T-helper 9 cell (primary cell): ENCODE measurements at places on chromosomes 1 and 21.

- DNase-seq: no peak
These were observed 5.8 kb upstream of the MMEL1 start for GRCh38 chr1:2638466-2639115.

GRCh38 chr21:43826623-43826974 lies 37.2 kb downstream of the RRP1 start:
- no peak for DNase-seq

GRCh38 chr21:29524055-29524454 lies 225.3 kb downstream of the BACH1 start:
- no peak for DNase-seq

- no peak for DNase-seq
These were observed 359.6 kb downstream of the KCTD3 start for GRCh38 chr1:215926670-215927069.

- peak; percentile 50 for DNase-seq
These were observed 717 bp downstream of the YBX1 start for GRCh38 chr1:42682739-42683531.

- DNase-seq: no peak
These were observed 86.3 kb downstream of the GLIS1 start for GRCh38 chr1:53652441-53653199.

DNA sequence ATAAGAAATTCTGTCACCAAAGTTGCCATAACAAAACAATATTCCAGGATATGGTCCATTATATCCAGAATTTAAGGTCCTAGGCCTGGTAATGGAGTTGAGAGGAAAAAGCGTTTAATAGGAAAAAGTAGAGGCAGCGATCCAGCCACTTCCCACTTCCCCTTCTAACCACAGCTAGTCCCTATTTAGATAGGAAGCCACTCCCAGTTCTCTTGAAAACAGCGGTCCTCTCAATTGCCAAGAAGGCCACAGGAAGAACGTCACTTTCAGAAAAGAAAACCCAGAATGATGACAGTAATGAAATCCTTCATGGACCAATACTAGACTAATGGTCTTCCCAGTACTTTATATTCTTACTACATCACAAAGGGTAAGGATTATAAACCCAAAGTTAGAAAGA lies 38.6 kb downstream of the ABL2 start:
- DNase-seq: no peak

- DNase-seq: peak; percentile 68
These were observed 800 bp downstream of the HIPK1 start for GRCh38 chr1:113929750-113930498.

GRCh38 chr1:147568551-147568950 lies 27.2 kb downstream of the BCL9 start:
- DNase-seq: no peak

GRCh38 chr1:15409388-15410222 lies at the start of gene EFHD2:
Gene EFHD2 (plus strand): TSS chr1:15409888. CDS start chr1:15409972, 84 bp downstream.
- peak; percentile 84 for DNase-seq

- DNase-seq: peak; percentile 25
These were observed 13.5 kb upstream of the SLC19A1 start for GRCh38 chr21:45555557-45556301.

GRCh38 chr1:8358897-8359616 lies 41.1 kb downstream of the SLC45A1 start:
- no peak for DNase-seq

GRCh38 chr1:163528710-163529348 lies 207.1 kb downstream of the NUF2 start:
- no peak for DNase-seq

- no peak for DNase-seq
These were observed 29.5 kb downstream of the TLCD4 start for GRCh38 chr1:95146637-95147036.

- DNase-seq: no peak
These were observed 3.8 kb downstream of the GPR61 start for GRCh38 chr1:109543283-109543987.

- DNase-seq: no peak
These were observed 57.9 kb upstream of the S1PR1 start for GRCh38 chr1:101178688-101179491.

DNA sequence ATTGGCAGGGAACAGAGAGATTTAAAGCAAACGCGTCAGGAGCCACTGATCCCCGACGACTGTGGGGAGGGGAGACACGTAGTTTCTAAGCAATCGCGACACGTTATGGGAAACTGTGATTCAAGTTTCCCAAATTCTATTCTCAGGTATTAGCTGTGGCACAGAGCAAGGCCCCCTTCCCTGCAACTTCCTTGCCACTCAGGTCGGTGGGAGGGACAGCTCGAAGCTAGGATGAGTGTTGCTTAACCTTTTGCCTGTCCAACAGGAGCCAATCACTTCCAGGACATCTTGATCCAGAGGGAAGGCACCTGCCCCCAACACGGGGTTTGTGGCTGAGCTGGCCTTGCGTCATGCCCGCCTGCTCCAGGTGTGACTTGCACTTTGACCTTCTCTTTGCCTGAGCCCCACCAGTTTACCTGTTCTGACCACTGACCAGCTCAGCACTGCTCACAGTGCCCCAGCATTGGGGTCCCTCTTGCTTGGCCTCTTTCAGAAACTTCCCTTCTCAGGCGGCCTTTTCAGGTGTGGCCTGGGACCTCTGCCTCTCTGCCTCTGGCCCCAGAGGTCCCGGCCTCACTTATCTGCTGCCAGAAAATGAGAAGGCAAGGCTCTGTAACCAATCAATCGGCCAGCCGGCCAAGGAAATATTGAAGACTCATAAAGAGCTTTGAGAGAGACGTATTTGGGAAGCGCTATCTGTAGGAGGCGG lies 24.6 kb downstream of the TEX35 start:
- DNase-seq: no peak

DNA sequence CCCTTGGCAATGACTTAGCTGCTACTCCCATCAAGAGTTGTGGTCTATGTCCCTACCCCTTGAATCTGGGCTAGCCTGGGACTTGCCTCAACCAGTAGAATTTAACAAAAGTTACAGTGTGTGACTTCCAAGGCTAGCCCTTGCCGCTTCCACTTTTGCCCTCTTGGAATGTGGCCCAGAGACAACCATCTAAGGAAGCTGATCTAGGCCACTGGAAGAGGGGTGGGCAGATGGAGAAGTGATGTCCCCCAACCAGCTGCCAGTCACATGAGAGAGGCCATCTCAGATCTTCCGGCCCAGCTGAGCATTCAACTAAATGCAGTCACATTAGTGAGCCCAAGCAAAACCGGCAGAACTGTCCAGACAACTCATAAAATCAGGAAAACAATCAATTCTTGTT lies 115.1 kb downstream of the TOMM20 start:
- no peak for DNase-seq

GRCh38 chr1:167683226-167683625 lies 38.6 kb upstream of the MPZL1 start:
- DNase-seq: no peak

GRCh38 chr1:207866471-207867135 lies 44.3 kb downstream of the CD34 start:
- DNase-seq: no peak

- DNase-seq: no peak
These were observed 73.9 kb downstream of the SNRPE start for GRCh38 chr1:203935321-203935720.

- no peak for DNase-seq
These were observed 7.6 kb downstream of the SIM2 start for GRCh38 chr21:36706482-36706852.

GRCh38 chr1:33802268-33802667 lies 61.6 kb upstream of the HMGB4 start:
- no peak for DNase-seq

DNA sequence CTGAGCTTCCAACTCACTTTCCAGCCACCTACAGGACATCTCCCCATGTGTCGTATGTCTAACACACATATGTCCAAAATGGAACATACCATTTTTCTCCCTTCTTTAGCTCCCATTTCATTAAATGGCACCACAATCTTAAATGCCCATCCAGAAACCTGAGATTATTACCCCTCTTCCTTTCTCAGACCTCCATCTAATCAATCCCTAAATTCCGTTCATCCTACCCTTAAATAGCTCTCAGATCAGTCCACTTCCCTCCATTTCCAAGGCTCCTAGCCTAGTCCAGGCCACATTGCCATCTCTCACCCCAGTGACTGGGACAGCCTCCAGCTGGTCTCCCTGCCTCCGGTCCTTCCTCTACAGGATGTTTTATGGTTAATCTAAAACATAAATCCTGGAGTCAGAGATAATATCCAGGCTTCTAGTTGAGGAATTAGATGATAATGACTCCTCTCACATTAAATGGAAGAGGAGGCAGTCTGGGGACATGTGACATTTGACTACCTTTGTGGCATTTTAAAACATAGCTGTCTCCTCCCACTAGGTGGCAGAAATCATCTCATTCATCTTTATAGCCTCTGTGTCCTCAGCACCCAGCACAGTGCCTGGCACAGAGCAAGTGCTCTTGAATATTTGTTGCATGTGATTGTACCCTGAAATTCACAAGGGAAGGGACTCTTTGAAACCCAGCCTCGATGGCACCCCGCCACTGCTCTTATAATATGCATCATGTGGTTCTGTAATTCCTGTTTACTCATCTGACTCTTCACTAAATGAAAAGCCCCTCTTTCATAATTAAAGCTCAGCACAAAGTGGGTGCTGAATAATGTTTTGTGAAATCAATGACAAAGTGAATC lies 102.3 kb downstream of the TMEM53 start:
- DNase-seq: no peak

GRCh38 chr1:74790453-74790852 lies 57.5 kb downstream of the TYW3 start:
- no peak for DNase-seq

- DNase-seq: no peak
These were observed 7.0 kb downstream of the FCAMR start for GRCh38 chr1:206963119-206963712.

GRCh38 chr1:215932558-215932957 lies 365.5 kb downstream of the KCTD3 start:
- no peak for DNase-seq

- DNase-seq: no peak
These were observed 603.8 kb downstream of the PTPRC start for GRCh38 chr1:199242601-199243000.

DNA sequence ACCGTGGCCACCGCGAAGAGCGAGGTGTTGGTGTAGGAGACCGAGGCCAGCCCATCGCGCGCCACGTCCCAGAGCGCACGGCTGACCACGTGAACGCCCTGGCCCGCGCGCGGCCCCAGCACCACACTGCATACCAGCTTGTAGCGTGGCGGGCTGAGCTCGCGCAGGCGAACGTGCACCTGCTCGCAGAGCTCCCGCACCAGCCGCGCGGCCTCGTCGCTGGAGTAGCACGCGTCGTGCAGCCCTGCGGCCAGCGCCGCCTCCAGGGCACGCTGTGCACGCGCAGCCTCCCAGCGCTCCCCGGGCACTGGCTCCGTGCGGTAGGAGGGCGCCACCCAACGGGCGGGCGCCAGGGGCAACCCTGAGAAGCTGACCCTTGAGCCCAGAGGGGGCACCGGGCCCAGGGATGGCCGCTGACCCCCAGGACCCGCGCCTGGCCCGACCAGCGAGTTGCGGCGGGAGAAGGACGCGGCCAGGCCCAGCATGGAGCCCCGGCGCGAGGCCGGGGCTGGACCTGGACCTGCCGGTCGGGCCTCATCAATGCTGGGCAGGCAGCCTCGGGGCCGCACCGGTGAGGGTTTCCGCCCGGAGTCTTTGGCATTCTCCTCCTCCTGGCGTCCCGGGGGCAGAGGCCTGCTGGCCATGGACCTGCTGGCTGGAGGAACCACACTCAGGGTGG lies 987 bp downstream of the DYNLT4 start:
- DNase-seq: no peak

GRCh38 chr1:181482521-181483284 lies 614 bp upstream of the CACNA1E start:
- no peak for DNase-seq

- DNase-seq: no peak
These were observed 4.2 kb upstream of the RAP1GAP start for GRCh38 chr1:21673277-21673780.

GRCh38 chr1:198549866-198550265 lies 9.4 kb upstream of the ATP6V1G3 start:
- DNase-seq: no peak

GRCh38 chr1:95437011-95437410 lies 203.0 kb downstream of the RWDD3 start:
- DNase-seq: no peak

DNA sequence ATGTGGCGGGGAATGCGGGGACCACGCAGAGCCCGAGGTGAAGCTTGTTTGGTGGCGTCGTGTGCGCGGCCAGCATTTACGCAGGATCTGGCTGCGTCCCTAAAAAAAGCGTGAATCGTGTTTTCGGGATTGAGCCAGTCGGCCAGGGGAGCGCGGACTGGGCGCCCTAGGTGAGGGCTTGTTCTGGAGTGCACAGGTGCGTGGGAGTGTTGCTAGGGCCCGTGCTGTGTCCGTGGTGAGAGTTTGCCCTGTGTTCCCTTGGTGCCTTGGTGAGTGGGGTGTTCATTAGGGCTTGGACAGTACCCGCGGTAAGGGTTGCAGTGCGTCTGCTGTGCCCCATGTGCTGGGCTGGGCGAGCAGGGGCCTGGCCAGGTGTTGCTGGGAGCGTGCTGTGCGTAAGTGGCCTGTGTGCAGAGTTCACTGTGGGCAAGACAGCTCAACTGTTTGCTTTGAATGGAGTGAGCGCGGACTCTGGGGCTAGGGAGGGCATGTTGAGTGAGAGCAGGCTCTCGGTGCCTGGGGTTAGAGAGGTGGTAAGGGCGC lies 673 bp downstream of the CD46 start:
- no peak for DNase-seq

DNA sequence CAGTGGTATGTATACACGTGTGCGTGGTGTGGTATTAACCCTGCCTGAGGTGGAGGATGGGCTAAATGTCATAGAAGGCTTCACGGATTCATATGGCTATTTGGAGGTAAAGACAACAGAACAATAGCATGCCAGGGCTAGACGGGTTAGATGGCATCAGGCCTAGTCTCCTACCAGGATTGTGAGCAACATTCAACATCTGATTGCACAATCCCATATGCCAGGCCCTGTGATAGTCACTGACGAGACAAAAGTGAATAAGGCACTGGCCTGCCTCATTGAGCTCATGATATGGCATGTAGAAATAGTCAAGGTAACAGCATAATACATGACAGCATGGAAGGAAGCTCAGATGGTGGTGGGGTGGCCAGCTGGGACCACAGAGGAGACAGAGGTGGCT lies 167.1 kb upstream of the BEND5 start:
- no peak for DNase-seq

DNA sequence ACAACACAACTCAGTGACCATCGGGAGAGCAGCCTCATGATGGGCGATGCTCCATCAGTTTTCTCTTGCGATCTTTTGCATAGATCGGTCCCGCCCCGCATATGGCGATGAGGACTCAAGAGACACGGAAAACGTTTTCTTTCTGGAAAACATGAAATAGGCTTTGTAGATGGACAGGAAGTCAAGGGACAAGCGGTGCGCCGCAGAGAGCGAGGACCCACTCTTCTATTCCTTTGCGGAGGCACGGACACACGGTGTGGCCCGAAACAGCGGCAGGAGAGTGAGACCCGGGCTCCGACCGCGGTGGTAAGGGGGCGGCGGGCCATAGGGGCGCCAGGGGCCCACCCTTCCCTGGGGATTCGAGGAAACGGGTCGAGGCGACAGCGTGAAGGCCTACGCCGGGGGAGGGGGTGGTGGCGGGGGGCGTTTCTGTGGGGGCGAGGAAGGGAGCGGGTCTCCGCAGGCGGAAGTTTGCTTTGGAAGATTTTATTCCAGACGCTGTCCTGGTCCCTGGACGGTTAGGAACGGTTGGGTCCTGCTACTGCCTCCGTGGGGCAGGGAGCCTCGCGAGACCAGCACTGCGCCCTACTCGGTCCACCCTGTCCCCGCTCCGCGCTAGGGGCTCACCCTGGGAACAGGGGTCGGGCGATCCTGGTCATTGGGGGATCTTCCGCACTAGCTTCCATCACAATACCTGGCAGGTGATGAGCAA lies 796 bp upstream of the TDRKH start:
- DNase-seq: peak; percentile 10
